ENCODE measurements at places on chromosomes 5 and 9. TPM values are rescaled to one million over a fixed set of nuclear protein-coding genes. Genes with fewer than 3 reads are reported as not detected.

CCDC171 gene
- total RNA-seq: 5.5 TPM

GARIN3 gene
- 0.85 TPM for total RNA-seq

KCTD16 gene
- total RNA-seq: 0.11 TPM

QRFP gene
- total RNA-seq: not detected

PLPP7 gene
- not detected for total RNA-seq

RPL35 gene
- 1,995 TPM for total RNA-seq

PITX1 gene
- not detected for total RNA-seq

FOXD4L6 gene
- total RNA-seq: not detected

IL9 gene
- total RNA-seq: 29.3 TPM

PCDHGC4 gene
- total RNA-seq: not detected

PCDHGA5 gene
- total RNA-seq: 0.11 TPM

GKAP1 gene
- 5.6 TPM for total RNA-seq

PDCD1LG2 gene
- total RNA-seq: 1.5 TPM

DNA sequence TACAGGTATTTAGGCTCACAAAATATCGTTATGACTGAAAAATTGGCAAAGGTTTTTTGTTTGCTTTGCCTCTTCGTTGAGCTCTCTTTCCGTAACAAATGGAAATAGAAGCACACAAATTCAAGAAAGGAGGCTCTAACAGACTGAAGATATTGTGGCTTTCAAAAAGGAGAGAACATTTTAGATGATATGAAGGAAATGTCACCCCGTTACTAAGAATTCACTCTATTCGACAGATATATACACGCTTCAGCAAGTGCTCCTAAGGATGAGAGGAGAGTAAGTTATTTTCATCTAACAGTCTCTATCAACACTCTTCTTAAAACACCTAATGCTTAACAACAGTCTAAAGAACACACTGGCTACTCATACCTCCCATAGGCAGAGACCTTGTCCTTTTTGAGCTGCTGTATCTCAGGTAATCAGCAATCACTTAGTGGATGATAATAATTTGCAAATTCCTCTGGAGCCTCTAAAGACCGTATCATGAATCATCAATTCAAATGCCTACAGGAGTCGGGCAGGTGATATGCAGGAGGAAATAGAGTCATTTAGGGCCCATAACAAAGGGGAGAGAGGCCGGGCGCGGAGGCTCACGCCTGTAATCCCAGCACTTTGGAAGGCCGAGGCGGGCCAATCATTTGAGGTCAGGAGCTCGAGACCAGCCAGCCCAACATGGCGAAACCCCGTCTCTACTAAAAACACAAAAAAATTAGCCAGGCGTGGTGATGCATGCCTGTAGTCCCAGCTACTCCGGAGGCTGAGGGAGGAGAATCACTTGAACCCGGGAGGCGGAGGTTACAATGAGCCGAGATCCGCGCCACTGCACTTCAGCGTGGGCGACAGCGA lies 1.4 kb upstream of the HSDL2 start:
- peak; percentile 0 for ATAC-seq

DNA sequence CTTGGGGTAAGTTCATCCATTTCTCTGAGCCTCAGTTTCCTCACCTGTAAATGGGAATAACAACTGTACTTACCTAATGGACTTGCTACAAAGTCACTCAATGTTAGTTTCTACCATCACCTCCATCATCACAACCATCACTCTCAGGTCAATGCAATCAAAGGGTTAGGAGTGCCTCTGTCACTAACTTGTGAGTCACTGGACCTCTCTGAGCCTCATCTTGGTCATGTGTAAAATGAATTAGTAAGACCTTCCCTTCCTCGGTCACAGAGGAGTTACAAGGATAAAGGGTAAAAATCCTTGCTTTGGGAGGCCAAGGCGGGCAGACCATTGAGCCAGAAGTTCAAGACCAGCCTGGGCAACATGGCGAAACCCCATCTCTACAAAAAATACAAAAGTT lies 12.8 kb downstream of the FABP6 start:
- ATAC-seq: no peak

- no peak for ATAC-seq
Observed at GRCh38 chr9:109794361-109795012, 14.5 kb downstream of the PALM2AKAP2 start.

- ATAC-seq: no peak
Observed at GRCh38 chr5:127969651-127970050, 113.9 kb upstream of the SLC12A2 start.

DNA sequence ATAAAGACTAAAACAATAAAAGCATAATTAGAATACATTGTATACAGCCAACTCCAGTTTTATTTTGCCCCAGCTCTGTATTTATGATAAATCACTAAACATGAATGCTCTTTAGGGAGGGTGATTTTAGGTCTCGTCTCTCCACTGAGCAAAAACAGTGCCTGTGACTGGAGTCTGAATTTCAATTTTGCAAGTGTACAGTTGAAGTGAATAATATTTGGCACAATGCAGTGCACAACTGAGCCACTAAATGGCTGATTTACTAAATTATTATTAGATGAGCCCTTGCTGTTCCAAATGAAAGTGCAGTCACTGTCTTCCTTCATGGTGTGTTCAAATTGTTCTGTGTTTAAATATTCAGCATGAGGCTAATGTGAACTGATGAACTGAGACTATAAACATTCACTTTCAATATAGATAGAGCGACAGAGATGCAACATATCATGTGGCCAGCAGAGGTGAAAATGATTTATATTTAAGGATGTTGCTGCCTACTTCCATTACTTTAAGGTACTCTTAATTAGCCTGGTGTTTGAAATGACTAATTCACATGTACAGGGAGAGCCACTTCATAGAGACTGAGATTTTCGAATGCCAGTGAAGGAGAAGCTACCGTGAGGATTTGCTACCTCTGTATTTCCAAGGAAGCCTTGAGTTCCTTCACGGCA lies 375.1 kb downstream of the EBF1 start:
- ATAC-seq: no peak

DNA sequence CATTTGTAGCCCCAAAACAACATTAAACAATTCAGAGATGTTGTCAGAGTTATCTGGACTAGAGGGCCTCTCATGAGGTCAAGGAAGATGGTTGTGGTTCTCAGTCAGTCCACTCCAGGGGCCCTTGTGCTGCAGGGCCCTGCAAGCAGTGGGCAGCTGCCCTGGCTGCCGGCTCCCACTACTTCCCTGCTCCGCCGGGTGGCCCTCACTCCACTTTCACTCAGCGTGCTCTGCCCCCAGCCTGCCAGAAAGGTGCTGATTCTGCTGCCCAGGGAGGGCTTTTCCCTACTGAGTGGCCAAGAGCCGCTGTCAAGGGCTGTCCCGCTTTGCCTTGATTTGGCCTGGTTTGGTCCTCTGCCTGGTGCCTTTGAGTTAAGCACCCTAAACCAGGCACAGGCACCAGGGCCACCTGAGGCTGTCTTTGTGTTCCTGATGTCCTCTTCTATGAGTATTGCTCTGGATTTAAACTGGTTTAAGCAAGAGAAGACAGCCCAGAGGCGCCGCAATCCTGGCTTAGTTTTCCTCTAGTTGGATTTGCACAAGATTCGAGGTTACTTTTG lies 117.2 kb downstream of the GADD45G start:
- ATAC-seq: no peak

- ATAC-seq: no peak
Observed at GRCh38 chr5:150763023-150763769, 4.4 kb upstream of the DCTN4 start.

DNA sequence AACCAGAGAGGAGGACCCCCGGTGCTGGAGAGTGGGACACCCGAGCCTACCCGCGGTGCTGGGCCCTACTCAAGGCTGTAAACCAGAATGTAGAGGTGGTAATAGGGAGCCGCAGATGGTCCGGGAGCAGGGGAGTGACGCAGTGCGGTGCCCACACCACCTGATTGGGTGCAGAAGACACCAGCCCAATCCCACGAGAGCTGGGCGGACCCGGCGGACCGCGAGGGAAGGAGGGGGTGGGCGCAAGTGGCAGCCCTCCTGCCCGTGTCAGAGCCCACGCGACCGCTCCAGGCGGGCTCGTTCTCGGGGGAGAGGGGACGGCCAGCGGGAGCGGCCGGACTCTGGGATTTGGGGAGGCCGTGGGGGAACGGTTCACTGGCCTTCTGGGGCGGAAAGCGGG lies 71.2 kb downstream of the C9orf50 start:
- ATAC-seq: no peak

GRCh38 chr5:139975306-139975705 lies 67.8 kb downstream of the NRG2 start:
- no peak for ATAC-seq

DNA sequence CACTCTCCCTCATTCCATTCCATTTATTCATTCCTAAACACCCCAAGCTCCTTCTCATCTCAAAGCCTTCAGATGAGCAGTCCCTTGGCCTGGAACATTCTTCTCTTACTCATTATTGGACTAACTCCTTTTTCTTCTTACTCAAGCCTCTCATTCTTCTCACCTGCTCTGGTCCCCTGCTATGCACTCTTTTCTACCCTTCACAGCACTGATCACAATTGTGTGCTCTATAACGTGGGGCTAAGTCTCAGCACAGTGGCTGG lies 212.4 kb downstream of the MAPKAP1 start:
- no peak for ATAC-seq

DNA sequence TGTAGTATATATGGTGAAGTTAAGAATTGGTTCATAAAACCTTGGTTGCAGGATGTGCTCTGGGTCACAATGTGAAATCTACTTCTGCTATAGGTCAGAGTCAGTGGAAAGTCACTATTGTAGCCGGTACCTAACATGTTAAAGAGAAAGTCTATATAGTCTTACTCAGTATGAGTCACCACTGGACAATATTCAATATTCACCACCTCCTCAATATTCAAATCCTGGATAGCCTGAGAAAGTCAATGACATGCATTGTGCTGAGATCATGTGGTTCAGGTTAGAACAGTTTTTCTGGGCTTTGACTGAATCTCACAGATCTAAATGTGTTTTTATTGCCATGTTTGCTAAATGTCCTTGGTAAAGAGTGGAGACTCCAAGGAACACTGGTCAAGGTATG lies 108.8 kb downstream of the HMHB1 start:
- no peak for ATAC-seq

GRCh38 chr9:97710356-97711222 lies 13.4 kb upstream of the XPA start:
- peak; percentile 90 for ATAC-seq

GRCh38 chr5:98568336-98568735 lies 205.1 kb upstream of the RGMB start:
- no peak for ATAC-seq

DNA sequence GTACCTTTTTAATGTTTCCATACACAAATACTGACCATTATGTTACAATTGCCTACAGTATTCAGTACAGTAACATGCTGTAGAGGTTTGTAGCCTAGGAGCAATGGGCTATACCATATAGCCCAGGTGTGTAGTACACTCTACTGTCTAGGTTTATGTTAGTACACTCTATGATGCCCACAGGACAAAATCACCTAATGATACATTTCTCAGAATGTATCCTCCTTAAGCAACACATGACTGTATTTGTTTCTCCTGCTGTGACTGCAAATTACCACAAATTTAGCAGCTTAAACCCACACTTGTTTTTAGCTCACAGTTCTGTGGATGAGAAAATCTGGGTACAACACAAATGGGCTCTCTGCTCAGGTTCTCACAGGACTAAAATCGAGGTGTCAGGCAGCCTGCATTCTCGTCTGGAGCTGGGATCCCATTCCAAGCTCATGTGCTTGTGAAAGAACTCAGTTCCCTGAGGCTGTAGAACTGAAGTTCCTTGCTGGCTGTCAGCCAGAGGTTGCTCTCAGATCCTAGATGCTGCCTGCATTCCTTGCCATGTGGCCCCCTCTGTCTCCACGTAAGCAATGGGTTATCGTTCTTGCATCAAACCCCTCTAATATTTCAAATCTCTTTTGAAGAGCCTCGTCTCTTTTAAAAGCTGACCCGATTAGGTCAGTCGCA lies 38.6 kb upstream of the PIK3R1 start:
- no peak for ATAC-seq

GRCh38 chr5:157747766-157748700 lies 4.5 kb downstream of the LSM11 start:
- ATAC-seq: peak; percentile 20

GRCh38 chr9:36100532-36100931 lies 36.0 kb upstream of the GLIPR2 start:
- no peak for ATAC-seq

DNA sequence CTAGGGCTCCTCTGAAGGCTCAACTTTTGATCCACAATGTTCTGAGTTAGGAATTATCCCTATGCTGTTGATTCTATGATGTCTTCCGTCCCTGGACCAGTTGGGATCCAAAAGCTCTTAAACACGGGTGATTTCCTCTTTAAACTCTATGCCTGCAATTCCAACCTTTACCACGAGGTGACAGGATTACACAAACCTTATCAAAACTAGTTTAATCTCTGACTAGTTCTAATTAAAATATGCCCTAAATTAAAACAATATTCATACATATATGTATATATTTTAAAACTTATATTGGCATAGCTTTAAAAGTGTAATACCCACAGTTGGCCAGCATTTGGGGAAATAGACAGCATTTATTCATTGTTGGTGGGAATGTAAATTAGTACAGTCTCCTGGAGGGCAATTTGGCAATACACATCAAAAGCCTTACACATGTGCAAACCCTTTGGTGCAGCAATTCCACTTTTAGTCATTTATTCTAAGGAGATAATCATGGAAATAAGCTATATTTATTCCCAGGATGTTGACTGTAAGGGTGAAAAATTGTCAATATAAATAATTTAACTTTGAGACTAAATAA lies 51.6 kb upstream of the PHYKPL start:
- ATAC-seq: no peak

GRCh38 chr5:150515446-150515845 lies 7.5 kb downstream of the NDST1 start:
- ATAC-seq: no peak

- ATAC-seq: no peak
Observed at GRCh38 chr5:119289438-119290044, 66.3 kb upstream of the TNFAIP8 start.

- ATAC-seq: peak; percentile 64
Observed at GRCh38 chr5:65779643-65780042, 57.6 kb downstream of the NLN start.

DNA sequence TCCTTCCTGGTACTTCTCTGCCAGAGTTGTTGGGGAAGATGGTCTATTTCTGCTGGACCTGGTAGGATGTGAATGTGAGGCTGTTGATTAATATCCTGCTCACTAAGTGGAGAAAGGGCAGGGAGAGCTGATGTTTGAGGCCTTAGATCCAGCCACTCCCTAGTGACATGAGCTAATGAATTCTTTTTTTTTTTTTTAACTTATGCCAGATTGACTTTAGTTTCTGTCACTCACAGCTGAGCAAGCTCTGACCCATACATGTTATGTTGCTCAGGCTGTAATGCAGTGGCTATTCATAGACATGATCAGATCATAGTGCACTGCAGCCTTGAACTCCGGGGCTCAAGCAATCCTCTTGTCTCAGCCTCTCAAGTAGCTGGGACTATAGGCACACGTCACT lies 75.1 kb upstream of the SPRY4 start:
- no peak for ATAC-seq

GRCh38 chr5:179795049-179795862 lies 1.5 kb downstream of the LTC4S start:
- peak; percentile 20 for ATAC-seq
